ENCODE measurements at places on chromosomes 16 and 17. TPM values are rescaled to one million over a fixed set of nuclear protein-coding genes. Genes with fewer than 3 reads are reported as not detected.

GRCh38 chr16:11669380-11670146 lies 1.3 kb downstream of the SNN start:
- DNase-seq = peak; percentile 43

GRCh38 chr17:67138392-67138791 lies 94.0 kb downstream of the CACNG1 start:
- no peak for DNase-seq

- DNase-seq = no peak
Measured at GRCh38 chr17:8494506-8495111, 58.9 kb downstream of the NDEL1 start.

BICDL2 gene
- not detected for total RNA-seq

- DNase-seq = no peak
Measured at GRCh38 chr17:33225509-33225908, 67.6 kb downstream of the ASIC2 start.

DNA sequence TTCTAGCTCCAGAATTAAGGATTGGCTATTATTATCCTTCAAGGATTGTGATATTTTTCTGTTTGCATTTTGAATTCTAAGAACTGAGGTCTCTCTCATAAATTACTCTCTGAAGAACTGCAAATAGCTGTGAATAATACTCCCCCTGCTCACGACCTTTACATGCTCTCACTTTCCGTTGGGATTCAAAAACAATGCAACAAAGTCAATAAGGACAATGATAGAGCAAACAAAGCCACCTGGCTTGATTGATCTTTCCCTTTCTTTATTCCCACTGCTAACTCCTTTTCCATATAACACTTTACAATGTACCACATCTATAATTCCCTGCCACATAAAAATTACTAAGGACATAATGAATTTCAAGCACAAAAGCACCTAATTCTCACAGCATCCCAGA lies 523.0 kb upstream of the CA10 start:
- DNase-seq = no peak

DNA sequence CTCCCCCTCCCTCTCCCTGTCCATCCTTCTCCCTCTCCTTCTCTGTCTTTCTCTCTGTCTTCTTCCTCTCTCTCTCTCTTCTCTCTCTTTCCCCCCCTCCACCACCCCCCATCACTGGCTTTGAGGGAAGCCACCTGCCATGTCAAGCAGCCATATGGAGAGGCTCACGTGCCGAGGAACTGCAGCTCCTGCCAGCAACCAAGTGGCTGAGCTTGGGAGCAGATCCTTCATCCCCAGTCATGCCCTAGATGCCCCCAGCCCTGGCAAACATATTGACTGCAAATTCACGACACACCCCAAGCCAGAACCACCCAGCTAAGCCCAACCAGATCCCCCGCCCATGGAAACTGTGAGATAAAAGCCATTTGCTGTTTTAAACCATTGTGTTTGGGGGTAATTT lies 40.9 kb upstream of the RBFOX3 start:
- no peak for DNase-seq

- DNase-seq = no peak
Measured at GRCh38 chr16:12319428-12320035, 343.0 kb downstream of the SNX29 start.

NGFR gene
- total RNA-seq = 279 TPM

- DNase-seq = no peak
Measured at GRCh38 chr16:58306327-58306726, 11.5 kb upstream of the PRSS54 start.

DNA sequence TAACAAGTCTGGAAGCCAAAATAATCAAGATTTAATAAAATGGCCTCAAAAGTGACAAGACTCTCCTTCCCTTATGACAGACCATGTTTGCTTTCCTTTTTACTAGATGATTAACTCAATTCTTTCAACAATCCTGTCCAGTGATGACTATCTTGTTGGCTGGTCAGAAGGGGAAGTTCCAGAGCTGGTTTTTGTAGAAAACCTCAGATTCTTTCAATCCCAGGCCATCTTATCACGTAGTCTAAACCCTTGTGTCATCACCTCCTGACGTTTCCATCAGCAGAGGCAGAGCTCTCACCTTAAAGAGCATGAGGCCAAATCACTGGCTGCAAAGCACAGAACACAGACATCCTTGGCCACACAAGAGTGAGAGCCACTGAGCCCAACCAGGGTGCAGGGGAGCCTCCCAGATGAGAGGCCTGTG lies 125.3 kb downstream of the ANKRD11 start:
- no peak for DNase-seq

DNA sequence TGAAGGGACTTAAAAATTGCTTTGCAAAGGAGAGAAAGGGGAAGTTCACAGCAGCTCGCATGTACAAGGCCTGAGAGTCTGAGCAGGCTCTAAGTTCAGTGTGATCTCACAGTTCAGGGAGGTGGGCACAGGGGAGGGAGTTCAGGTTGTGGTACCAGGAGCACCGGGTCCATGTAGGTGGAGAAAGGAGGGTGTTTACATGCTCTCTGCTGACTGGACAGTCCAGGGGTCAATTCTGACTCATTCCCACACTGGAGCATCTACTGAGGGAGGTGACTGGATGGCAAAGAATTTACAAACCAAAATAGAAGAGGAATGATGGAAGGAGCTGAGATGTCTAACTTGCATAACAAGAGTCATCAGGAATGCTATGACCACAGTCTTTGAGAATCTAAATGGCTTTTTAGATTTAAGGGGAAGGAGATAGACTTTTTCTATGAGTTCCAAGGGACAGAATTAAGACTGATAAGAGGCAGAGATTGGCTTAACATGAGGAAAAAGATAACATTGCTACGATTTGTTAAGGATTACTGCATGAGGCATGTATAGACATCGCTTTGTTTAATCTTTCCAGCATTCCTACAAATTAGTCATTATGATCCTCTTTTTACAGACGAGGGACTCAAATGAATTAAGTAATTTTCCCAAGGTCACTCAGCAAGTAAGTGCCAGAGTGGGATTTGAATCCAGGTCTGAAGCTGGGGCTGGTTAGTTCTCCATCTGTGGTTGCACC lies 29.9 kb downstream of the MIS12 start:
- no peak for DNase-seq

TEKT5 gene
- not detected for total RNA-seq

DHRS7C gene
- total RNA-seq = not detected

PDILT gene
- total RNA-seq = not detected

SDR42E2 gene
- not detected for total RNA-seq

- DNase-seq = no peak
Measured at GRCh38 chr16:54281535-54282201, 4.9 kb downstream of the IRX3 start.

DNA sequence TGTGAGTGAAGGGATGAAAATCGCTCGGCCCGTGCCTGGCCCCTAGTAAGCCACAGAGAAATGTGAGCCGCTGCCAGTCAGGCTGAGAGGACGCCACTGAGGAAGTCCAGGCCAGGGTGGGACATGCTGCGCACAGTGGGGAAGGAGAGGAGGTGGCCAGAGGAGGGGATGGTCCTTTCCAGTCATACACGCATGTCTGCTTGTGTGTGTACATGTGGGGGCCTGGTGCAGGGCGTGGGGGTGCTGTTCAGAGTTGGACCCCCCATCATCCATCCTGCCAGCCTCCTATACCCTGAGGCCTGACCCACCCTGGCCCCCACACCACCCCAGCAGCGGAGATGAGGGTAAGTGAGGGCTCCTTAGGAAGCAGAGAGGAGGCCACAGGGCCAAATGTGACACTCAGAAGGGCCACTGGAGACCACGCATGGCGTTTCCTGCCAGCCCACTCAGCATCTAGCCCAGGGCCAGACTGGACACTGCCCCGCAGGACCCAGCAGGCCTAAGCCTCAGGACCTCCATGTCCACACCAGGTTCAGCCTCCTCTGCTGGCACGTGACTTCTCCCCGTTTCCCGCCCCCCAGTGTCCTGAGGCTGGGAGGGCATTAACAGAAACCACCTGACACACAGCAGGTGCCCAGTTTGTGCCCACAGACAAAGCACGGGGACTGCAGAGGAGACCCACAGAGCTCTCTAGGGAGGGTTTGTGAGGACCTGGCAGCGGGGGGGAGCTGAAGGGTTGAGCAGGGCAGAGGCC lies 7.0 kb downstream of the DOC2A start:
- no peak for DNase-seq
